ENCODE measurements at places on chromosomes 6 and 20. TPM values are rescaled to one million over a fixed set of nuclear protein-coding genes. Genes with fewer than 3 reads are reported as not detected.

GRCh38 chr6:125640441-125641150 is 108.8 kb upstream of the HEY2 start:
- DNase-seq: no peak

DNA sequence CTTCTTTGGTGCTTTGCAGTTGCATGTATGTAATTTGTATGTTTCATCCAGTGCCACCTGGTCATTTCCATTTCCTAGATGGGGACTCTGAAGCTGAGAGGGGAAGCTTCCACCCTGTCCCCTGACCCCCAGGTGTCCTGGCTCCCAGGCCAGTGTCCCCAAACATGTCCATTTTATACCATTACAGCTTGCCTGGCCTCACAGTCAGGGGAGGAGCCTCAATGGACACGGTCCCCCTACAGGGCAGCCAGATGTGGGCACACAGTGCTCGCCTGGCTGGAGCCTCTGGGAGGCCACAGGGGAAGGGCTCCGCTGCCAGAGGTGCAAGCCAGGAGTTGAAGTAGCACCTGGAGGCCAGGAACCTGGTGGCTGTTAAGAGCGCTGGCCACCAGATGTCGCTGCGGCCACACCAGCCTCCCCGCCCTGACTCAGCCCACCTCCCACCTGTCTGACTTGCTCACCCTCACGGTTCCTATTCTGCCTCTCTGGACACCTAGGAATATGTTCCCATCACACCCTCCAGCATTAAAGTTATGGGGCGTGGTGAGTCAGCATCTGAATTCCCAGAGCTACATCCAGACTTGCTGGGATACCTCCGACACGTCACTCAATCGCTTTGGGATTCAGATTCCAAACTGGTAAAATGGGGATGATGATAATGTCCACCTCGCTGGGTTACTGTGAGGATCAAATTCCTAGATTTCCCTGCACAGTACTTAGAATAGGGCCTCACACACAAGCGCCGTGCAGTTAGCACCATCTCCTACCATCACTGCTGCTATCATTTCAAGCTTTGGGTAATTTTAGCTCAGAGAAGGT is 107.4 kb downstream of the SULF2 start:
- peak; percentile 71 for DNase-seq

GRCh38 chr6:151372164-151372563 is 19.2 kb downstream of the ZBTB2 start:
- DNase-seq: no peak

DNA sequence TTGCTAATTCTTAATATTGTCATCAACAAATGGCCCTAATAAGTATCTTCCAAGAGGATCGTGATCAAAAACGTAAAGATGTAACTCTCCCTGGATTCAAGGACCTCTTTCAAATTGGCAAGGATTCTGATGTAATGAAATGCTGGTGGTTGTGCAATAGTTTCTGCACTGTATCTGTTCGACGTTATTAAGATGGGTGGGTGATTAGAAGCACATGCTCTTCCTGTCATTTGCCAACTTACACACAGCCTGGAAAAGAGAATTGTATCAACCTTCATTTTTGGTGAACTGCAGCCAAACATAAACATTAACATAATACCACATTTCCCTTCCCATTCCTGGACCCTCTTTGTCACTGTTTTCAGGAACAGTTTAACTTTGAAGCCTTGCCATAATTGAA is 9.8 kb downstream of the FOXQ1 start:
- DNase-seq: no peak

DNA sequence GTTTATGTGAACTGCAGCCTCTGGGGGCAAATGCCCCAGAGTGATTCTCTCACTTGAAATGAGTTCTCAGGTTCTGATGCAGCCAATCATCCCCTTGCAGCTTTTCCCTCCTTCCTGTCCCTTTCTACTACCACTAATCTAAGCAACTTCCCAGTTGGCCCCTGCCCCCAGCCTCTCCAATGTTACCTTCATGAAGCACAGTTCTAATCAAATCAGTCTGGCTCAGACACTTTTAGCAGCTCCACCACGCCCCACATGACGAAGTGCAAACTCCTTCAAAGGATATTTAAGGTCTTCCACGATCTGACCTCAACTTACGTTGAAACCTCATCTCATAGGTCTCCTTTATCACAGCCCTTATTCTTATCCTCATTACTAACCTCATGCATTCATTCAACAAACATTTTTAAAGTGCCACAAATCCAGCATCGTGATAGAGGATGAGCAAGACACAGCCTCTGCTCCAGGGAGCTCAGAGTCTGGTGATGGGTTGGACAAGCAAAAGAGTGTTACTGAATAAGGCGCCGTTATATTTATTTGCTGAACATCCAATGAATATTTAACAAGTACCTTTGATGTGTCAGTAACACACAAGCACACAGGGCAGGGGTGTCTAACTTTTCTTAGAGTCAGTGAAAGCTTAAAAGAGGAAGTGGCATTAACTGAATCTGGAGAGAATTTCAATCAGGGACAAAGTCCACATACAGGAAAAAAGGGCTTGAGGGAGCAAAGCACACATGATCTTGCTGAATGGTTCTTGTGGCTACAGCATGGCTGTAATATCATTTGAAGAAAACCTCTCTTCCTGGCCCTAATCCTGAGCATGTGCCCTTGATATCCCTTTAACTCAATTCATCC is 20.4 kb upstream of the DTNBP1 start:
- DNase-seq: no peak

Gene SMLR1
- not detected for total RNA-seq

GRCh38 chr6:106094261-106094963 is 8.3 kb downstream of the PRDM1 start:
- DNase-seq: no peak

DNA sequence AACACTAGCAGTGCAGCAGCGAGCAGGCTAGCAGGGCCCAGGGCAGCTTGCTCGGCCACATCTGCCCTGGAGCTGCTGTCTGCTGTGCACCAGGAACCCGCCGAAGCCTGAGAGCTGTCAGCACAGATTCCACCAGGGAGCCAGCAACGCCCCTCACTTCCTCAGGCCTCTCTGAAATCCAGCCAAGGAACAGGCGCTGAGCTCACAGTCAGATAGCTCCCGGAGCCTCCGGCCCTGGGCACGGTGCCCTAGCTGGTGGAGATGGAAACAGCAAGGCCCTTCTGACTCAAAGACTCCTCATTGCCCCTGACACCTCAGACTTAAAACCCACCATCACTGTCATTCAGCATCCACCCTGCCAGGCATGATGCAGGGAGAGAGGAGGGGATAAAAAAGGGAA is 839.4 kb downstream of the MAFB start:
- DNase-seq: peak; percentile 87

DNA sequence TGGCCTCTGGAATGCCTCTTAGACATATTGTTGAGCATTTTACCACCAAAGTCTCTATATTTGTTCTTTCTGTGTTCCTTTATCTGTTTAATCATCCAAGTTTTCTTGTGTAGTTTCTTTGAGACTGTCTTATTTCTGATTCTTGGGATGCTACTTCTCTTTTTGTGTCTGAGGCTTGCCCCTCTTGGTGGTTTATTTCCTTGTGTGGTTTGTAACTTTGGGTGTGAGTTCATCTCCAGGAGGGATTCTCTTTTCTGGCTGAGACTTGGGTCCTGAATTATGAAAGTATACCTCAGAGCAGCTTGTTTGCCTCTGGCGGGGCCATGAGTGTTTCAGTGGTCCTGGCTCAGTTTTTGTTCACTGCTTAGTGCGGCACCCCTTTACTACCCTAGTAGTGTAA is 33.9 kb downstream of the PPARD start:
- DNase-seq: no peak

DNA sequence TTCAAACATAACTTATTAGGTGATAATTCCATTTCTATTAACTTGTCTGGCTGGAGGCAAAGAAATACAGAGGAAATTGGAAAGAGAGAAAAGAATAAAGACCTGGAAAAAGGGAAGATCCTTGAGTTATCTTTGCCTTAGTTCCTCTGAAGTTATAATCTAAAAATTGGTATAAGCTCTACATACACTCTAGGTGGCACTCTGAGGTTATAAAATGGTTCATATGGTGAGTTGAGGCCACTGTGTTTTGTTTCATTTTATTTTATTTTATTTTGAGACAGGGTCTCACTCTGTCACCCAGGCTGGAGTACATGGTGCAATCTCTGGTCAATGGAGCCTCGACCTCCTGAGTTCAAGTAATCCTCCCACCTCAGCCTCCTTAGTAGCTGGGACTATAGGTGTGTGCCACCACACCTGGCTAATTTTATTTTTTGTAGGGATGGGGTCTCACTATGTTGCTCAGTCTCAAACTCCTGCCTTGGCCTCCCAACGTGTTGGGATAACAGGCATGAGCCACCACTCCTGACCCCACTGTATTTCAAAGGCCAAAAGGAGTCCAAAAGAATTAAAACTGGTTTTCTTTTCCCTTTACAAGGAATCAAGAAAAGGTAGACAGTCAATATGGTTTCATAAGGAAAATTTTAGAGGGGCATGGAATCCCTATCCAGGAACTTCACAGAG is 19.4 kb downstream of the GPX6 start:
- no peak for DNase-seq

- peak; percentile 60 for DNase-seq
Measured at GRCh38 chr6:43644940-43645612, at the start of gene RSPH9. Gene RSPH9, plus strand, starts transcription at chr6:43645036. Its CDS starts 63 bp downstream, at chr6:43645099.

Gene PLCB4
- 3.7 TPM for total RNA-seq

GRCh38 chr6:152068622-152069261 is 261.3 kb downstream of the ESR1 start:
- peak; percentile 38 for DNase-seq

DNA sequence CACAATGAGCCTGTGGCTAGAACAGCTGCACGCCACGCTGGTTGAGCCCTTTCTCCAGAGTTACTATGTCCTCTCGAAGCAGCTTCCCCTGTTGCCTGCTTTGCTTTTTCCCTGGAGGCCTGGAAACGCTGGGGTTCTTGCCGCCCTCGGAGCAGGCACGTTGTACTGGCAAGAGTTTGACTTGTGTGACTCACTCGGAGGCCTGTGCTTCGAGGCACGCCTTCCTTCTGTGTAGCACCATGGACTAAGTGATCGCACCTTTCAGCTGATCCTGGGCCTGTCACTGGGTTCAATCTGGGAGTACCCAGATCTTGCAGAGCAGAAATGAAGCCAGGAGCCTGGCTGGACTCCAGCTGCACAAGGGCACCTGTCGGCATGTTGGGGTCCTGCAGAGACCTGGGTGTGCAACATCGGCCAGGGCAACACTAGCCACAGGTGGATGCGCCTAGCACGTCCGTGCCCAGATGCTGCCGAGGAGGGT is 5.2 kb downstream of the INSM1 start:
- DNase-seq: peak; percentile 56

GRCh38 chr20:44109951-44110361 is 77.0 kb downstream of the JPH2 start:
- no peak for DNase-seq

GRCh38 chr6:36914227-36914794 is 28.6 kb downstream of the C6orf89 start:
- peak; percentile 49 for DNase-seq

DNA sequence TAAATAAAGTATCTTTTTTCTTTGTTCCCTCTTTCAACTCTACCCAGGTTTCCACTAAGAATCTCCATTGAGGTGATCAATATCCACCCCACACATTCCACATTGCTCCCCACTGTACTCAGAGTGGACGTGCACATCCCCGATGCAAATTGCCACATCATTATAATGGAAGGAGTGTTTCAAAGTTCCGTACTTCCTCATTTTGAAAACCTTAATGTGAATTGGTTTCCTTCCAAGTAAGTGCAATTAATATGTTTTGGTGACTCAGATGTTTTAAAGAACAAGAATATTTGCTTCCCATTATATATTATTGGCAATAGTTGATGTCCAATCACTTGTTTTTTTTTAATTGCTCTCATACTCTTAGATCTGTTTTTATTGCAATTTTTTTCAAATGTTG is 463.6 kb downstream of the HACE1 start:
- no peak for DNase-seq
